ENCODE measurements at places on chromosomes 3 and 15. TPM values are rescaled to one million over a fixed set of nuclear protein-coding genes. Genes with fewer than 3 reads are reported as not detected.

STARD5 gene
- 2.2 TPM for total RNA-seq

ZKSCAN7 gene
- total RNA-seq, result 27.4 TPM

CCDC50 gene
- 82.3 TPM for total RNA-seq

TMIE gene
- total RNA-seq, result 0.85 TPM

ATP6V1A gene
- total RNA-seq, result 33.0 TPM

ZPLD1 gene
- total RNA-seq, result 0.18 TPM

CHRFAM7A gene
- total RNA-seq, result 2.0 TPM

GUCA1C gene
- not detected for total RNA-seq

AZI2 gene
- 65.5 TPM for total RNA-seq

COPB2 gene
- 112 TPM for total RNA-seq

AAGAB gene
- 27.8 TPM for total RNA-seq

- peak; percentile 64 for DNase-seq
These were observed 8.1 kb downstream of the PGBD4 start for GRCh38 chr15:34109797-34110663.

- peak; percentile 74 for DNase-seq
These were observed 462.0 kb downstream of the PDCD6IP start for GRCh38 chr3:34260271-34261000.

GRCh38 chr3:168117853-168118313 lies 22.2 kb upstream of the GOLIM4 start:
- DNase-seq, result peak; percentile 40

GRCh38 chr15:74595271-74595670 lies 20.4 kb upstream of the CLK3 start:
- DNase-seq, result no peak

GRCh38 chr3:66989860-66990696 lies 8.0 kb upstream of the KBTBD8 start:
- DNase-seq, result no peak

DNA sequence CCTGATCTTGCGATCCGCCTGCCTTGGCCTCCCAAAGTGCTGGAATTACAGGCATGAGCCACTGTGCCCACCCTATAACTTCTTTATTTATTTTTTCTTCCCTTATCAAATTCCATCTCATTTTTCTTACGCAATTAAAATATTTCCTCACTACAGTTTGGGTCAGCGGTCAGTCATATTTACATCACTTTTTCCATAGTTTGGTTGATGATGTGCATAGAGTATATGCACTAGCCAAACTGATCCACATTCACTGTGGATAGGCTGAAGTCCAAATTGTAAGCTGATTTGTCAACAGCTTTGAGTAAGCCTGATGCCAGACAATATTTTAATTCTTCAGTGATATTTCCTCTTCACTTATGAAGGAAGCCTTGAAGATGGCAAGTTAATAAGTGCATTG lies 256.3 kb downstream of the TIGIT start:
- peak; percentile 82 for DNase-seq

- no peak for DNase-seq
These were observed 29.7 kb downstream of the EPHB1 start for GRCh38 chr3:134824791-134825190.

DNA sequence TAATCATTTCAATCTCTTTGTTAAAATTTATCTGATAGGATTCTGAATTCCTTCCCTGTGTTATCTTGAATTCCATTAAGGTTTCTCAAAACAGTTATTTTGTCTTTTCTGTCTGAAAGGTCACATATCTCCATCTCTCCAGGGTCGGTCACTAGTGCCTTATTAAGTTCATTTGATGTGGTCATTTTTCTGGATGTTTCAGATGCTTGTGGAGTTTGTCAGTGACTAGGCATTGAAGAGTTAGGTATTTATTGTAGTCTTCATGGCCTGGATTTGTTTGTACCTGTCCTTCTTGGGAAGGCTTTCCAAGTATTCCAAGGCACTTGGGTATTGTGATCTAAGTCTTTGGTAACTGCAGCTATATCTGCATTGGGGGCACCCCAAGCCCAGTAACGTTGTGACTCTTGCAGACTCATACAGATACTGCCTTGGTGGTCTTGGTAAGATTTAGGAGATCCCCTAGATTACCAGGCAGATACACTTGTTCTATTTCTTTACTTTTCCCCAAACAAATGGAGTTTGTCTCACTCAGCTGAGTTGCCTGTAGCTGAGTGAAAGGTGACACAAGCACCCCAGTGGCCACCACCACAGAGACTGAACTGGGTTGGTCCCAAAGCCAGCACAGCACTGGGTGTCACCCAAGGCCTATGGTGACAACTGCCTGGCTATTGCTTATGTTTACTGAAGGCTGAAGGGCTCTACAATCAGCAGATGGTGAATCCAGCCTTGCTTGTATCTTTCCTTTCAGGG lies 18.9 kb upstream of the SLC27A2 start:
- no peak for DNase-seq

DNA sequence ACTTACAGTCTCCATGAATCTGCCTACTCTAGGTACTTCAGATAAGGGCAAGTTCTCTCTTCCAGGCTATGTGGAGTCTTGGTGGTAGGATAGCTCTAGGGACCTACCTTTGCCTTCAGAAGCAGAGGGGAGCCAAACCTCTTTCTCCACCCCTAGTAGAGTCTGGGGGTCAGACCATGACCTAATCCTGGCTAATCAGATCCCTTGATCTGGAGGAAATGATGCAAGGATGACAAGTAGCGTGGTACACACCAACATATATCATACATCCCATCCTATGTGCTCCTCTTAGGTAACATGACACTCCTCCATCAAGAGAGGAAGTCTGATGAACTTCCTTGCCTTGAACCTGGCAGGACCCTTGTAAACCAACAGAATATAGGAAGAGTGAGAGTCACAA lies 15.4 kb upstream of the PLA2G4F start:
- no peak for DNase-seq

DNA sequence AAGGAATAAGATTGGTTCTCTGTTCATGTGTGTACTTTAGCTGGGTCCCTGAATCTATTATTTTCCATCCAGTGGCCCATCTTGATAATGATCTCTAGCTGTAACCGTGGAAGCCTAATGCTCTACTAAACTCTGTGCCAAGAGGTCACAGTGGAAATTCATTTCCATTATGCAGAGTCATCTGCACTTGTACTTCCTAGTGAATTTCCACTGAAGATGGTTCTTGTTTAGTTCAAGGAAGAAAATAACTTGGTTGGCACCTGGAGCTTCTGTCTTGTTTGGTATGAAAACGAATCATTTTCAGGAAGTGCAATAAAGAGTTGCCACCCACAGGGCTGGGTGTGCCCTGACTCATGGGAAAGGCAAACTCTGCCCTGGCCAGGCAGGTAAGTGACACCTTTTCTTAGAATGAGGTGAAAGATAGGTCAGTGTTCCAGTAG lies 10.3 kb downstream of the LPP start:
- DNase-seq, result no peak

DNA sequence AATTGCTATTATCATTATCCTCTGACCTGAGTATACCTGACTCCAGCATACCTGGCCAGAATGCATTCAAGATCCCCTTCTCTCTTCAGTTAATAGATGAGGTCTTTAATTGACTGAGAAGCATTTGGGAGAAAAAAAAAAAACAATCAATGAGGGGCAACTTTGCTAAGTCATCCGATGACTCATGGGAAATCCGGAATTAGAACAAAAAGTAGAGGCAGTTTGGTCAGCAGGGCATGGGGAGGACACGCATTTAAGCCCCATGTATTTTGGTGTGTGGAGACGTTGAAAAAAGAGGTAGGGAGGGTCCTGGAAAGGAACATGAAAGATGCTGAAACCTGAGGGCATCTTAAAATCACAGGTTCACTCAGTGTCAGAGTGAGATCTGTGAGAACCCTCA lies 256.2 kb downstream of the RORA start:
- no peak for DNase-seq

DNA sequence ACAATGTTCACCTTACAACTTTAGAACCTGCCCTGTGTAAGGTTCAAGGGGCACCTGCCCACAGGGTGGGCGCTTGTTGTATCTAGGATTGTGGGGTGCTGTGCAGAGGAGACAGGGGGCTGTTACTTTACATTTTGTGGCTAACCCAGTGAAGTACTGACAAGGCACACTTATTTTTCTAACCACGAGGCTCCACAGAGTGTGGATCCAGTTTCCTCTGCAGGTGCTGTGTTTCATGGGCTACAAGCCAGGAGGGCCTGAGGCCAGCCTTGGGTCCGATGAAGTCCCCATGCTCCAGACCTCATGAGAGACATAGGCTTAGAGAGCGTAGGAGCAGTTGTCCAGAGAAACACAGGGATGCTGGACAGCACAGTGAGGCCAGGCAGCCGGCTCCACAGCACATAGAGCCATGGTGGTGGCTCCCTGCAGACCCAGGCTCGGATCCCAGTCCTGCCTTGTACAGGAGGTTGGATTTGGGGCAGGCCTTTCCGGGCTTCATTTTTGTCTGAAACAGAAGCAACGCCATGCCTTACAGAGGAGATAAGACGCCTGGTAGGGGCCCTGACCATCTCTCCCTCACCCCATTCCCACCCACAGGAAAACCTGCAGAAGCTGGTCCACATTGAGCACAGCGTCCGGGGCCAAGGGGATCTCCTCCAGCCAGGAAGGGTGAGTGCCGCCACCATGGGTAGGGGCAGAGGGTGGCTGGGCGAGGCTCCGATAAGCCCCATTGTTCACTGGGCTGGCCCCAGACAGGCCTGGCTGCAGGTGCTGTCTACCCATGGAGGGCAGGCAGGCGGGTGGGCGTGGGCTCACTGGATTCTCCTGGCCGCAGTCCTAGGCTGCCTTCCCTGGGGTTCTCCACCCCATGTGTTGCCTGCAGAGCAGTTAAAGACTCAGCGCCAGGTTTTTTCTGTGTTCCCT lies 40.1 kb upstream of the NR2C2 start:
- no peak for DNase-seq

DNA sequence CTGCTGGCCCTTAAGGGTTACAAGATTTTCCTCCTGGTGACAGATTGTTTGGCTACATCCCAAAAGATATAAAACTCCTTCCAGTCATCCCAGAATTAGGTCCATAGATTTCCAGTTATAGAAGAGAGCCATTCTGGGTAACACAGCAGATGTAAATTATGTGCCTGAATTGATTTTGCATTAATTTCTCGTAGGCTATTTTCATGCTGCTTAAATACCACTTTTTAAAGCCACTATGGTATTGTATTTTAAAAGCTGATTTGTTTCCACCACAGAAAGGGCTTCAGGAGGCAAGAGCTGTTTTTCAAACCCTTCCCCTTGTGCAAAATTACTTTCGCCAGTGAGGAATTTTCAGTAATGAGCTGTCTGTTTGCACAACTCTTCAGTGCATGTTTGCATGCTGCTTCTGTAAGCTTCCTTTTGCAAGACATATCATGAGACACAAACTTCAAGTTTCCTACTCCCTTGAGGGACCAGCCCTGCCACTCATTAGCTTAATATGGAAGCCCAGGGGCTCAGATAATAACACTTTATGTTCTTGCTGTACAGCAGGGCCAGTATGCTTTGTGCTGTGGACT lies 105.4 kb upstream of the TNIK start:
- DNase-seq, result no peak

GRCh38 chr15:84833447-84834228 lies 16.5 kb downstream of the ALPK3 start:
- DNase-seq, result peak; percentile 71

GRCh38 chr3:138078901-138079344 lies 36.5 kb downstream of the DZIP1L start:
- DNase-seq, result peak; percentile 94

GRCh38 chr15:65189102-65189740 lies 4.1 kb upstream of the CLPX start:
- peak; percentile 65 for DNase-seq

DNA sequence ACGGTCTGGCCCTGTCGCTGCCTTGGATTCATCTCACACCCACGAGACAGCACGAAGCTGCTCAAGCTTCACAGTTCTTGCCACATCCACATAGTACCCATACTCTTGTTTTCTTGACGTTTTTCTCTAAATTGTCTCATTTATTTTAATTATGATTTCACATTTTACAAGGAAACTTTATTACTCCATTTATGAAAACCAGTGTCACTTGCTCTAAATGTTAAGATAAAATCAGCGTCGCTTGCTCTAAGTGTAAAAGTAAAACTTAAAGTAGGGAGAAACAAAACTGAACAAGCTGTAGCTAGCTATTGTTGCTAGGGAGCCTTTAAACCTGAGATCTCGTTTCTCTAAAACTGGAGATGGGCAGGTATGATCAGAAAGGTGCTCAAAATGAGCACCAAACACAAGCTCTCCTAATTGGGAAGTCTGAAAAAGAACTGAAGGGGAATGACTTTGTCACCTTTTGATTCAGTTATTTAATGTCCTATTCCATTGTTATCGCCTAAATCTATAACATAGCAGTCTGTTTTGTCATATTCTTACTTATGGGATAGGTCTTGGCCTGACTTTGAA lies 680 bp downstream of the IFT122 start:
- DNase-seq, result no peak

- no peak for DNase-seq
These were observed 117.3 kb upstream of the NEO1 start for GRCh38 chr15:72934921-72935320.

DNA sequence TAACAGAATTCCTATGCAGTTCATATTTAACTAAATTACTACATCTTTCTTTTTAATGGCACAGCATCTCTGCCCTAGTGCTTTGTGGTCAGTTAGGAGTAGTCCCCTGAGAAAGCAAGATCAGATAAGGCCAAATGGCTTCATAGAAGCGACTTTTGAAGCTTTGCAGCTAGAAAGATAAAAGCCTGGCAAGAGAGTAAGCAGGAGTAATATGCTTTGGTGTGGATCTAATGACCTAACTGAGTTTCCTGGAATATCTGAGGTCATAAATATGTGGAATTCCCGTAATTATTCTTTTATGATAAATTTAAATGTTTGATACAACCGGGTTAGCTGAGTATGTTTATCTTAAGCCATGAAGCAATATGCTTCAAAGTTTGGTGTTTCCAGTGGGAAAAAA lies 374.9 kb upstream of the LRRC3B start:
- DNase-seq, result no peak

DNA sequence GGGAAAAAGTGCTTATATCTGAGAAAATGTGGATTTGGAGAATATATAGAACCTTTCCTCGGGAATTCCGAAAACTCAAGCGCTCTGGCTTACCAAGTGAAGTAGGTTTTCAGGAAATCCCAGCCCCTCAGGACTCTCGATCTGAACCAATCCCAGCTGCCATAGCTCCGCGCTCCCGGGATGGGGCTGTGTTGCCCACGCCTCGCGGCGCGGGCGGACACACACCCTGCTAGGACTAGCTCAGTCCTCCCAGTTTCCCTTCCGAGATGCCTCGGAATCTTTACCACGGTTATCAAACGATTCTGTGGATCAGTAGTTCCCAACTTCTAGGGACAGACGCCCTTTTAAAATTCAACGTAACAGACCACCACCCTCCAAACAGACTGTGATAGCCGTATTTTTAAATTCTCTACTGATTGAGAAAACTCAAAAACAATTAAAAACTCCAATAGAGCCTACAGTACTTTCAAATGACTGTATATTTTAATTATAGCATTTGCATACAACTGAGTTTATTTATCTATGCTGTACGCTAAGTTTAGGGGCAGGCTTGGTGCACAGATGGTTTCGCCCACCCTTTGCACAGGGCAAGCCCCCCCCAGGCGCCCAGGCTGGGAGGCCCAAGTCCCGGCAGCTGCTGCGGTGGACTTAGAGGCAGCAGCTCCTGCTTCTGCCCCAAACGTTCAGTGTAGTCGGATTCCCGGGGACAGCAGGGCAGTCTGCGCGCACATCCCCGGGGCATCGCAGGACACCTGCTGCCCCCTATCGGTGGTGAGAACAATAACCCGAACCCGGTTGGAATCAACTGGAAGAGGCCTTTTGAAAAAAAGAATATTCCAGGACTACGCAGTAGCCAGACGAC lies 52.3 kb downstream of the CCDC54 start:
- peak; percentile 94 for DNase-seq
